Ureter (tissue), 1 donor: ENCODE measurements at places on chromosomes 5 and 9.

DNA sequence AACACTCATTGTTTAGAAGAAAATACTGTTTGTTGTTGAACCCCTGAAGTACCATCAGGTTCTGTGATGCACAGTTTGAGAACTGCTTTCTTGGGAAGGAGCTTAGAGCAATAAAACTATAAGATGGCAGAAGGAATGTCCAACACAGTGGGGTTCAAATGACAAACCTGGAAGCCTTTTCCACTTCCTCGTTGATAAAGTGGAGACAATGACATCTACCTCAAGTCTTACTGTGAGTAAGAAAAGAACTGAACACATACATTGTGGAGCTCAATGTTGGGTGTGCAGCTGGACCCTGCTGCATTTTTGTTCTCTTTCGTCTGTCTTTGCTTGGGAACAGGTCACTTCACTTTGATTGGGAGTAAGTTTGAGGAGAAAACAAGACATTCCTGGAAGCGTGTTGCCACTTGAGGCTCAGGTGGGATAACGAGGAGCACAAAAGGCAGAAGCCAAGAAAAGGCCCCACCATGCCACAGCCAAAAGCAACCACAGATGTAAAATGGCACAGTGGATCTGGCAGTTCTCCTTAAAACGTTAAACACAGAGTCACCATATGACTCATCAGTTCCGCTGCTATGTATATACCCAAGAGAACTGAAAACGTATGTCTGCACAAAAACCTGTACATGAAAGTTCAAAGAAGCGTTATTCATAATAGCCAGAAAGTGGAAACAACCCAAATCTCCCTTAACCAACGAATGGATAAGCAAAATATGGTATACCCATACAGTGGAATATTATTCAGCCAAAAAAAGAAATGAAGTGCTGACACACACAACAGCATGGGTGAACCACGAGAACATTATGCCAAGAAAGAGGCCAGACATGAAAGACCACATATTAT is 42.9 kb upstream of the SUB1 start:
- DNase-seq, result no peak

DNA sequence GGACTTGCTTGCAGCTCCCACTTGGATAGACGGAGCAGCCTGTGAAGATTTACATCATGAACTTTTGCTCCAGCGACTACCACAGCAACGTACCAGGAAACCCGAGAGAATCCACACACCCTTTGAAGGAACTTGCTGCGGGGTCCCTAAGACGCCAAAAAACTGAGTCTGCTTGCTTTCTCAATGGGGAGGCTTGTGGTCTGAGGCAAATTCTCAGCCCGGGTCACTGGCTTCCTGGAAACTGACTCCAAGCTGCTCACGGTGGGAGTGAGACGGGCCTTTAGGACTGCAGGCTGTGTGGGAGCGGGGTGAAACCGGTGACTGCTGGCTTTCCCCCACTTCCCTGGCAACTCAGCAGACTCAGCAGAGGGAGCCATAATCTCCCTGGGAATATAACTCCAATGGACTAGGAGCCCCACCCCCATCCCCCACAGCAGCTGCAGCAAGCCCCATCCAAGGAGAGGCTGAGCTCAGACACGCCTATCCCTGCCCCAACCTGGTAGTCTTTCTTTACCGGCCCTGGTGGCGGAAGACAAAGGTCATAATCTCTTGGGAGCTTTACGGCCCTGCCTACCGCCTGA is 466.0 kb downstream of the CAAP1 start:
- DNase-seq, result no peak

GRCh38 chr5:81397176-81397575 is 3.2 kb upstream of the ACOT12 start:
- no peak for DNase-seq

- DNase-seq, result no peak
These were observed at the start of gene FYB1 for GRCh38 chr5:39219437-39219836. TSS of gene FYB1 (minus strand) at chr5:39219563. CDS start at chr5:39202960, 16,603 bp downstream.

DNA sequence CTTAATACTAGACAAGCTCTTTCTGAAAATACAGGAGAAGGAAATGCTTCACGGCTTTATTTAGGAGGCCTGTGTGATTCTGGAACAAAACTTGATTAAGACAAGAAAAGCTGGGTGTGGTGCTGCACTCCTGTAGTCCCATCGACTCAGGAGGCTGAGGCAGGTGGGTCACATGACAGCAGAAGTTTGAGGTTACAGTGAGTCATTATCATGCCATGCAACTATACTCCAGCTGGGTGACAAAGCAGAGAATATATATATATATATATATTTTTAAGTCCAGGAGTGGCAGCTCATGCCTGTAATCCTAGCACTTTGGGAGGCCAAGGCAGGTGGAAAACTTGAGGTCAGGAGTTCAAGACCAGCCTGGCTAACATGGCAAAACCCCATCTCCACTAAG is 33.1 kb upstream of the SPIN1 start:
- no peak for DNase-seq

DNA sequence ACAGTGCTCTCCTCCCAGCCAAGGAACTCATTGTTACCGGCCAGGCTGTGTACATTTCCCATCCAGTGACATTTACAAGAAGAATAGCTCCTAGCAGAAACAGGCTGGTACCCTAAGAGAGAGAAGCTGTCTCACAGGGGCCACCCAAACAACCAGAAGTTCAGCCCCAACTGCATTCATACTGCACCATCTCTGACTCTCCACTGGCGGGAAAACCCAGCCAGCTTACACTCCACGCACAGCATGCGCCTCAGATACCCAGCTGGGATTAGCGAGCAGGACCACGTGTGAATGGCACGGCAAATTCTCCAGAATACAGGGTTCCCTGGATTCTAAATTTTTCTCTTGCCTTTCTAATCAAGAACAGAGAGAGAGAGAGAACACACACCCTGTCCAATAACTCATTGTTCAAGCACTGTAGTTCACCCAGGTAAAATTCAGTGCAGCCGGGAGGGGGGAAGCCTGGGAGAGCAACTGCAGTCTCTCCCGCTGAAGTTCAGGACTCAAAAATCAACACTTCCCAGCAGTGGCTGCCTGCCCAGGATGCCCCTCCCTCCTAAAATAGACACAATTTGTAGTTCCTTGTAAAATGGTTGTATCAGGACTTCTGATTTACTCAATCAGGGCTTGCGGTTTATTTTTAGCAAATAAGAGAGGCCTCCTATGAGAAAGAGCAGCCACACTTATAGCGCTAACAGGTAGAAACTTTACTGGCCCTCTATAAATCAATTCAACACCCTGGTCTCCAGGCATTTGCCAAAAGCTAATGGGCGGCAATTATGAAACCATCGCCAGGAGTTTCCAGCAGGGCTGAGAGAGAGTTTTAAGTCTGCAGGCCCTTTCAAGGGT is 2.2 kb downstream of the COL23A1 start:
- DNase-seq, result no peak

- no peak for DNase-seq
These were observed 326.4 kb upstream of the TARS1 start for GRCh38 chr5:33114361-33114760.

GRCh38 chr5:122170620-122171019 is 41.3 kb downstream of the ZNF474 start:
- DNase-seq, result no peak

DNA sequence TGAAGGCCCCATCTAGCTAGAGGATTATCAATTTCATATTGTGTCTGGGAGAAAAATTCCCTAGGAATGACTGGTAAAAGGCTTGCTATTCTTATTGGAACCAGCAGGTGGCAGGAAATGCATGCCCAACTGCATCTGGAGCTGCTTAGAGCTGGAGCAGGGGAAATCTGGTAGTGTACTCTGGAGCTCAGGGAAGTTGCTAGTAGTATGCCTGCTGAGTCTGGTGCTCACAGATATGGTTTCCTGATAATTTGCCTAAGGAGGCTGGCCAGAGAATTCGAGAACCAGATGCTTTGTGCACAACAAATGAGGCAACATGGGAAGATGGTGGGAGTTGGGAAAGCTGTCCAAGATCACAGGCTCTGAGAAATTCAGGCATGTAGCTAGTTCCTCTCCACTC is 53.7 kb downstream of the G3BP1 start:
- DNase-seq, result peak; percentile 71

DNA sequence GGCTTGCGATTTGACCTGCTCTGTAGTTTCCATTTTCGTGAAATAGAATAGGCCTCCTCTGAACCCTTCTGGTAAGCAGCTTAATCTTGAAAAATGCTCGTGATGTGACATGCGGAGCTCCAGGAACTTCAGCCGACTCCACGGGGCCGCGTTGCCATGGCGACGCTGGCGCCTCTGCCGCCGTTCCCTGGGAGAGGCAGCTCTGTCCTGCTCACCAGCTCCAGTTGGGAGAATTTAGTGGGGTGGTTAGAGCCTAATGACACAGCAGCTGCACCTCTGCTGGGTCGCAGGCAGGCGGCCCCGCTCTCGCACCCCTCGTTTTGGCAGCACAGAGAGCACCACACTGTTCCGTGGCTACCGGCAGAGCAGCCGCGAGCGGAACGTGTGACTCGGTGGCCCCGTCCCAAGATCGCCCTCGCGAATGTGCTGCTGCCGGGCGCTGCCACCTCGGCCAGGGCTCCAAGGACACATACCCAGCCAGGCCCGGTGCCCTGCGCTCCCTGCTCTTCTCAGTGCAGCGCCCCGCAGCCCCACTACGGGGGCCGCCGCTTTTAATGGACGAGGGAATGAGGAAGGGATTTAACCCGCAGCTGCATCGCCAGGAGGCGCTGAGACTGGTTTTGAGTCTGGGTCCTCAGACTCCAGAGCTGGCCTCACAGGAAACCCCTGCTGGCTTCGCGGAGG is 131.2 kb upstream of the LMX1B start:
- DNase-seq, result no peak

DNA sequence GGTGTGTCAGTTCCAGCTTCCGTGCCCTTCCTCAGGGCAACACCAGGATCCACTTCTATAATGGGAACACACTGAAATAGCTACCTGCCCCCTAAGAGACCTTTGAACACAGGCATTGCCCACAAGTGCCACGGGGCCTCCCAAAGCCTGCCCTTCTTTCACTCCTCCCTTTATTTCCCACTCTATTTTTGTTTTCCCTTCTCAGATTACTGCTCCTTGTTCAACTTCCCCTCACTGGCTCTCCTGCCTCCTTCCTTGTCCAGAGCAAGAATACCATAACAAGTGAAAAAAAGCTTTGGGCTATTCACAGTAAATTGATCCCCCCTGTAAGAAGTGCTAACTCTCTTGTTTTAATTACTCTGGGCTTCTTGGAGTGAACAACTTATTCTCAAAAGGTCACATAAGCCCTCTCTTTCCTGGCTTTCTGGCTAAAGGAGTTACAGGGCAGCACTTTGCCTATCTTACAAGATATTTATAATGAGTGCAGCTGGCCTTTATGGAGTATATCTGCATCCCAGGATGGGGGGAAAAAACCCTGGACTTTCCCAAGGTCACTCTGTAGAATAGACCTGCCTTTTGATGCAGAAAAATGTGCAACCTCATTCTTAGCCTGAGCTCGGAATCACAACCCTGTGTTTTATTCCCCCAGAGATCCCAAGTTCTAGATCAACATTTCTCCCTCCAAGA is 11.3 kb downstream of the CTXN3 start:
- DNase-seq, result no peak

- DNase-seq, result no peak
These were observed 64.4 kb downstream of the UGCG start for GRCh38 chr9:111961009-111961408.

- DNase-seq, result peak; percentile 85
These were observed at the start of gene MAN2A1 for GRCh38 chr5:109689740-109690241. TSS of gene MAN2A1 (plus strand) at chr5:109689927. CDS start at chr5:109690418, 491 bp downstream.

GRCh38 chr5:91162534-91163381 is 220.4 kb downstream of the ARRDC3 start:
- DNase-seq, result peak; percentile 88

DNA sequence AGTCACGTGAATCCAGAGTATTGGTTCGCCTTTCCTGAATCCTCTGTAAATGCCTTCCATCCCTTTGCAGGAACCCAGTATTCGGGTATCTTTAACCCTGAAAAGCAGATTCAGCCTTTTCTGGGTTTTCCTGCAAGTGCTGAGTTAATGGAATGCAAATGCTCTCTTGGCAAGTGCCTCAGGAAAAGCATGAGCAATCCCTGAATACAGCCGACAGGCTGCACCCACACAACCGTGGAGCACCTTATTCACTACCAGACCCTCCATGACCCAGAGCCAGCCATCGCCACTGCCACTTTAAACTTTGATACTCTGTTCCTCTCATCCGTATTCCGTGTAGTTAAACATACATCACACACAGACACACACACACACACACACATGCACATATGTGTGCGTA is 54.4 kb downstream of the ZNF622 start:
- no peak for DNase-seq

- no peak for DNase-seq
These were observed 138.6 kb downstream of the SMARCA2 start for GRCh38 chr9:2153630-2154217.

DNA sequence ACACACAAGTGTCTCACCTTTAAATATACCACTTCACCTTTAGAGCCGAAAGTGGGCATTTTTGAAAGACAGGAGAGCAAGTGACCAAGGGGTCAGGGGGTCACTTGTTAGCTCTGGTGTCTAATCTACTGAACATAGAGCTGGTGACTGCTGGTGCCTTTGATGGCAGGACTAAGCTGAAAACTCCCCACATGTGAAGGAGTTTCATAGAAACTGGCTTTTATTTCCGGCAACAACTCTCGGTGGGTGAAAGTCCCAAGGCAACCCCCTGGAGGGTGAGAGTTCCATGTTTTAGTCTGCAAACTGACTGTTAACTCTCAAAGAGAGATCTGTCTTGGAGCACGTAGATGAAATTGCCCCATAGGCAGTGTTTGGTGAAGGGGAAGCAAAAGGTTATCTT is 466.9 kb downstream of the DMRTA1 start:
- no peak for DNase-seq

DNA sequence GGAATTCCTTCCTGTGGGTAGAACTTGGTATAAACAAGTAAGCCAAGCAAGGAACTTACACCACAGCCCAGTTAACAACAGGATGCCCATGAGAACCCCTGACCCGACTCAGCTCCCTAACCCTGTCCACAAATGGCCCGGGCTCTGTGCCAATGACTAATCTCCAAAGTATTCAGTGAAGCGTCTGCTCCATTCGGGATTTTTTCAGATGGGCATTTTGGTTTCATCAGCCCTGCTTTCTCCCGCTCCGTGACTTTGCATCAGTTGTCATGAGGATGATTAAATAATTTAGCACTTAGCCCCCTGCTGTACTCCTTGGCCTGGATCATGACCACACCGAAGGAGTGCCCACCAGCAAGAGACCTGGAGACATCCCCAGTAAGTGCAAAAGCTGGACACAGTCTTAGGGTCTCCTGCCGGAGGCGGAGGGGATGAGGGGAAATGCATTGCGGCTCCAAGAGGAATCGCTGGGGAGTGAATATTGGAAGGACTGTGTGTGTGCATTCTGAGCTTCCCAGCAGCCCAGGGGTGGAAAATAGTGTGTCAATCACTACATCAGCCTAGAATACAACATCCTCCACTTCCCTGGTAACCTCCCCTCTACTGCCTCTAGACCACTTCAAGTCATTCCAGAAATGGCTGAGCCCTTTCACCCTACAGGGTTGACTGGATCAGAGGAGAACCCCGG is 41.4 kb upstream of the DNAH5 start:
- DNase-seq, result no peak

DNA sequence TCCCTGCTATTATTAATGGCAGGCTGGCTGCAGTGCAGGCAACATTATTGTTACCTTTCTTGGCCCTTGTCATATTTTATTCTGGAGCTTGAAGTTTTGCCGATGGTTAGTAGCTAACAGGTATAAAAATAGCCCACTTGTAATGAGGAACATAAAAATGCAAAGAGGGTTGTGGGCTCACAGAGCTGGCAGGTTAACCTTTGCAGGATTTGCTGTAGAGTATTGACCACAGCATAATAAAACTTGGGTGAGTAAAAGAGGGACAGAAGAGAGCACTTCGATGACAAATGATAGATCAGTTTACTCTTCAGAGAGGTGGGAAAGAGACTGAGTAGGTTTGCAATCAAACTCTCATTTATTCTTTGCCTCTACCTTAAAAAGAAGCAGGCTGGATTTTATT is 49.7 kb upstream of the SGCD start:
- DNase-seq, result no peak
